NCI-H526 treated with DMSO at 0.1 percent for 48 hours (cell line): ENCODE measurements at places on chromosomes 11 and 22.

DNA sequence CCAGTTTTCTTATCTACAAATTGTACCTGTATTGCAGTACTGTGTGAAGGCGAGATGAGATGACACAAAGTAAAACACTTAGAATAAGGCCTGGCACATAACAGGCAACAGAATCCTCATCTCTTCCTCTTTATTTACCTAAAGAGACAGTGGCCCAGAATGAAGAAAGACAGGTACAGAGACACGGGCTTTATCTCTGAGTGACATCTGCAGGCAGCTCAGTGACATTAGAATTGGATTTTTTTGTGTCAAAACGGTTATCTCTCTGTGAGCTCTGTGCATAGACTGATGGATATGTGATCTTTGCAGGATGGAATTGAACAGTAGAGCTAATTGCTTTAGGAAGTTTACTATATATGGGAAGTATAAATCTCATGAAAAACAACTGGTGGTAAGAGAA is 36.2 kb upstream of the TRPC6 start:
- no peak for DNase-seq

GRCh38 chr11:88301488-88302140 is 35.9 kb downstream of the CTSC start:
- DNase-seq = no peak

- DNase-seq = no peak
Measured at GRCh38 chr11:122331079-122331478, 215.1 kb upstream of the BLID start.

GRCh38 chr22:28075358-28075981 is 156.4 kb upstream of the PITPNB start:
- DNase-seq = no peak

- no peak for DNase-seq
Measured at GRCh38 chr11:102926517-102926916, 29.0 kb downstream of the MMP13 start.

DNA sequence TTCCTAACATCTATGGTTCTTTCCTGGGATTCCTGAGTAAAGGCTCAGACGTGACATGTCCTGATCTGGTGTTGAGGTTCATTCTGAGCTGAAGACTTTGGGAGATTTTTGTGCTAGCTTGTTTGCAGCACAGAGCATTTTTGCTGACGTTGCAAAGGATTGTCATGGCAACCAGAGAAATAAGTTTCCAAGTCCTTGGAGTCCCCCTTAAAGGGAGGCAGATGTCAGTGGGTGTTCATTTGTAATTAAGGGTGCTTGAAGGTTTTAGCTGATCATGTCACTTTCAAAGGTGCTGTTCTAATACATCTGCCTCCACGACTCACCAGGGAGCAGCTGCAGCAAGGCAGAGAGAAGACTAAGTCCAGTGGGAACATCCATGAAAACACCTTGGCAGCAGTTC is 5.4 kb upstream of the SYN3 start:
- DNase-seq = no peak

- DNase-seq = no peak
Measured at GRCh38 chr22:45310977-45311531, 1.3 kb downstream of the FAM118A start.

GRCh38 chr11:103609117-103610066 is 427.0 kb upstream of the DDI1 start:
- DNase-seq = no peak
